ENCODE measurements at places on chromosomes 4 and X.

DNA sequence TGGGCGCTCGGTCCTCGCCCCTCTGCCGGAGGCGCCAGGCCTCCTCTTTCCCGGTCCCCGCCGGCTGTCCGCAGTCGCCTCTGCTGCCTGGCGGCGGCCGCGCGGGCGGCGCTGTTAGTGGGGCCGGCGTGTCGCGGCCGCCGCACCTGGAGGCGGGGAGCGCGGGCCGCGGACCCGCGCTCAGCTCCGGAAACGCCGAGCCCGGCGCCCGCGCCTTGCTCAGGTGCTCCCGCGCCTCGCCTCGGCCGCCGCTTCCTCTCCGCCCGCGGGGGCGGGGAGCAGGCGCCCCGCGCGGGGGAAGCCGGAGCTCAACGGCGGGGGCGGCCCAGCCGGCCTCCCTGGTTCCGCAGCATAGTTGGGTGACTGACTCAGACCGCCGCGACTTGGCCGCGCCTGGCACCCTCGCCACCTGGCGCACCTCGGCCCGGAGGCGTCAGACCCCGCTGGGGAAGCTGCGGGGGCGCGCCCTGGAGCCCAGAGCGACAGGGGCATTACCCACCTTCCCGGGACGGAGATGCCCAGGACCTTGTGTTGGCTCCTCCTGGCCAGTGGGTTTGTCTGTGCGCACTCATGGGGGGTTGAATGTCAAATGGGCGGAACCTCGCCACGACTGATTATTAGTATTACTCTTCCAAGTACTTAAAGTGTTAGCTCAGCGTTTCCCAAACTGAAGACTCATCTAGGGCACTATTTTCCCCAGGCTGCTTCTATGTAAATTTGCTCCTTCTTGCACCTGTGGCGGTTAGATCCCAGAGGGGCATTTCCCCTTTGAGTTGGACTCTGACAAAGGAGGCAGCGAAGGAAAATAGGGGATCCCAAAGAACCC lies at the start of gene ARAP2:
Gene ARAP2, minus strand, starts transcription at position 258 of the 826 bp plus-strand sequence. CDS start 15,028 bp downstream, outside the sequence.
- DNase-seq: peak; percentile 78

DNA sequence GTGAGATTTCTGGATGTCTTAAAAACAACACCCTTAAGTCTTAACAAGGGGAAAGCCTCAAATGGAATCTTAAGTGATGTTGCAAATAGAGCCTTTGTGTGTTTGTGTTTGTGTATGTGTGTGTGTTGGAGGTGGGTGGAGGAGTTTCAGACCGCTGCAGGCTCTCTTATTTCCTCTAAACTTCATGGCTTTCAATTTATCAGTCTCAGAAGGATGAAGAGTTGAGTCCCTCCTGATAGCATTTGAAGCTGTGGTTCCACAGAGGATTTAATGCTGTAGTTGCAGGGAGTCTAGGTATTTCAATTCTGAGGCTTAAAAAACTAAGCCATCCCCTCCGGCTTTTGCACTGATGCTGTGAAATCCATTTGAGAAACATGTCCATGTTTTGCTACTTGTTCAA lies 4.3 kb upstream of the AGA start:
- DNase-seq: no peak

DNA sequence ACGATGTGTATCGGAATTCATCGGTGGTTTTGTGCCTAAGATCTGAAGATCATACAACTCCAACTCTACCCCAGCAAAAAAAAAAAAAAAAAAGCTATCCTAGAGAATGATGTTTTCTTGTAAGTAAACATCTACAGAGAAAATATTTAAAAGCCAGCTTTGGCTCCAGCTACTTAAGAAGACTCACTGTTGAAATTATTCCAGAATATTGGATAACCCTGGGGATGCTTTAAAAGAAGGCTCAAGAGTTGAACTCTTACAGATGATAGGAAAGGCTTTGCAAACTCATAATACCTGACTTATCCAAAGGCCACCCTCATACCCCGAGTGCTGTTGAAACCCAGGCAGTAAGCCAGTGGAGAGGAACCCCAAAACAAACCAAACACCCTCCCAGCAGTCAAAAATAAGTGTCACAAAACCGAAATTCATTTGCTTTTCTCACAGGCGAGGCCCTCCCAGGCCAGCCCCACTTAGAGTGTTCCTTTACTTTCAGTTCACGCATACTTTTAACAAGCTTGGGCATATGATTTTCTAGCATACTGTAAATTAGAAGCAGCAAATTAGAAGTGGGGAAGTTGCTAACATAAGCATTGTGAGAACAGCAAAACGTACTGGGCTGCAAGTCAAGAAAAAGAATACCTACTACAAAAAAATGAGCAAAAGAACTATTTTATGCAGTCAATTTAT lies 2.7 kb upstream of the AMELX start:
- DNase-seq: no peak

DNA sequence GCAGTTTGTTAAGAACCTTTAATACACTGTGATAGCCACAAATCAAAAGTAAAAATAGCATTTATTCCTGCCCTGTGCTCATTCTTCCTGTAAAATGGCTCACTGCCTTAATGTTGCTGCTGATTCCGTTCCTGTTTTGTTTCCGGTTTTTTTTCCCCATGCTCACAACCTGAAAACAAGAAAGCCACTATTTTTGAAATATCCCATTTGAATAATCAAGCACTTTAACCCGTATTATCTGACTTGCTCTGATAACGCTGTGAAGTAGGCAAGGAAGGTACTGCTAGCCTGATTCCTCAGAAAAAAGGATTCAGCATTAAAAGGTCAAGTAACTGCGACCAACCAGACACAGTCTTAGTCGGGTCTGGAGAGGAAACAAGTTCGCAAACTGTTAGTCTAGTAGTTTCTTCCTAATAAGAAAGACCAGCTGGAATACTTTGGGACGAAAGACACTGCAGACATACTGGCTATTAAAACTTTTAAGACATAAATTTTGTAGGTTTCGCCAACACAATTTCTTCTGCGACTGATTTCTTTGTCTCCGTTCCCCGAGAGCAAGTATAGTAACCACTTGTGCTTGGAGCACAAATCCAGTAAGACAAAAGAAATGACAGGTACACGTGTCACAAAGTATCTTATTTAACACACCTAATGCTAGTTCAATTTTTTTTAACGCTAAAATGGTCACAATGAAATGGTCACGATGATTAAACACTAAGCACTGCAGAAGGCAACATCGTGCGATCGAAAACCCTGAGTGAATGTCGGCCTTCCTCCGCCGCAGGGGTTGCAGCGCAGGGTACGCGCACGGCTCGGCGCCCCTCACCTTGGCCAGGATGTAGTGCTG lies 802 bp downstream of the COX18 start:
- DNase-seq: peak; percentile 41

- no peak for DNase-seq
Observed at GRCh38 chr4:140140566-140140965, 13.4 kb downstream of the MAML3 start.

- DNase-seq: no peak
Observed at GRCh38 chr4:163249042-163249441, 82.4 kb upstream of the NAF1 start.

- no peak for DNase-seq
Observed at GRCh38 chr4:64718091-64718490, 308.8 kb upstream of the TECRL start.

GRCh38 chr4:65670331-65671031 lies at the start of gene EPHA5:
Gene EPHA5 (minus strand): TSS chr4:65670489. CDS start chr4:65669742, 747 bp downstream.
- peak; percentile 45 for DNase-seq

DNA sequence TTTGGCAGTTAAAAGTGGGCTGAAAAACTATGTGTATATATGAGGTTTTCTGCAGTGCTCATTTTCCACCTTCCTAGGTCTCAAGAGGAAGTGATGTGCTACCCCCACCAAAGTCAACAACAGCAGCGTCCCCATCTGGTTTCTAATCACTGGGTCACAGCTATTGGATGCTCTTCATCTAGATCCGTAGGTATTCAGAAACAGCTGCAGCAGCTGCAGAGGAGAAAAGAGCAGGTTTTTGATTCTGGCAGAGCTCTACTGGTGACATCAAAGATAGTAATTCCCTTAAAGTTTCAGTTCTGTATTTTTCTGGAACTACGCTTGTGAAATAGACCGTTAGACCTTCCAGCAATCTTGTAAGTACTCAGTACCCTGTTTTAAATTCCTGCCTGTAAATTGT lies 5.8 kb upstream of the GUCY2F start:
- DNase-seq: no peak

DNA sequence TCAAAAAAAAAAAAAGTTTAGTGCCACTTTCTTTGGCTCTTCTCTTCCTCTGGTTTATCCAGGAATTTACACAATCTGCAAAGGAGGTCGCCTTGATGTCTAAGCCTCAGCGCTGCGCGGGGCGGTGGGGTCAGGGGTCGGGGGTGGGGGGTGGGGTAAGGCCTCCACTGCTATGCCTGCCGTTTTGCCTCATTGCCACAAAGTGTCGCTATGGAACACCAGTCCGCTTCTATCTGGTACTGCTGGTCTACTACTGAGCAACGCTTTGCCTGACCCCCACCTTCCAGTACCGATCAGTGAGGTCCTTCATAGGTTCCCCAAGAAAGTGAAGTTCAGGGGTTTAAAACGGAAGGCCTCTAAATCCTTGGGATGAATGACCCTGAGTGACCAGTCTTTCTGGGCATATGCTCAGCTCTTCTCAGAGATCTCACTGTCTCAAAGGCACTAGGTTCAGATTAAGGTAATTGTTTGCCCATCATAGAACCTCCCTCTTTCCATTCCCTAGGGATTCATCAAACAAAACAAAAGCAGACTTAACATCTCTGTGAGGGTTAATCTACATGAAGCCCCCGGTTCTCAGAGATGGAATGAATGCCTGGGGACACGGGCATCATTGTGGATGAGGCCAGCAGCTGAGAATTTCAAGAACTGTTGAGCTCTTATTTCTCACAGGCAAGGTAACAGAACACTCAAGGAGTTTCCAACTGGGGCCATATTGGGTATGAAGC lies 16.9 kb upstream of the TSR2 start:
- no peak for DNase-seq

DNA sequence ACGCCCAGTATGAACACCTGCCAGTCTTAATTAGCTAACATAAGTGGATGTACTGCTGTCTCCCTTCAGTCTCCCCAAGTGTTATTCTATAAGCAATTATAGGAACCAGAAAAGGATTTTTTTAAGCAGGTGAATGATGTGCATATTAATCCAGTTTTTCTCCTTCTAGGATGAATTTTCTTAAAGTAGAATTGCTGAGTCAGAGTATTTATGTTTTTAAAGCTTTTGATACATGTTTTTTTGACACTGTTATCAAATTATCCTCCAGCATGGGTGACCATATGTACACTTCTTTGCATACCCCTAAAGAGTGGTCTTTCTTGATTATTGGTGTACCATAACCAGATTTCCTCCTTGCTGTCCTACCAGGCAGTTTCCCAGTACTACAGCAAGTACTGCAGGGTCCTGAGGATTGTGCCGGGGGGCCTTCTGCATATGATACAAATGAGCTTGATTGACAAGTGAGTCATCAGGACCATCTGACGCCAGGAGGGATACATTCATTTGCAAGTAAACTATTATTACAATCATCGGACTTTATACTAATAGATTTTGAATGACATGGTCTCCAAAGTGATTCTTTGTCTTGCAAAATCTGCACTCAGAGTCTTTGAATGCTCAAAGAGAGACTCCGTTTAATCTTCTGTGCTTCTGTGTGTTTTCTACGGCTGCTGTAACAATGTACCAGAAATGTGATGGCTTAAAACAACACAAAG lies 10.7 kb upstream of the PCYT1B start:
- no peak for DNase-seq

DNA sequence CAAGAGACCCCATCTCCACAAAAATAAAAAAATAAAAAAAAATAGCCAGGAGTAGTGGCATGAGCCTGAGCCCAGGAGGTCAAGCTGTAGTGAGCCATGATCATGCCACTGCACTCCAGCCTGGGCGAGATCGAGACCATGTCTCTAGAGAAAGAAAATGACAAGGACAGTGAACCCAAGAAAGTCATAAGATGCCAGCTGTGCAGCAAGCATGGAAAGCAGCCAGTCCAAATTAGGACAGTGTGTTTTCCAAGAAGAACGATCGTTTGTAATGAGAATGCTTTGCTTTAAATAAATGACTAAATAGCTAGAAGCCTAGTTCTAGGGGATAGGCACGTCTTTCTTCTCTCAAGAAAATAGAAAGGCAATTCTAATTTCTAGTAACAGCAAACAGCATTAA lies 58.4 kb upstream of the MSANTD1 start:
- no peak for DNase-seq

DNA sequence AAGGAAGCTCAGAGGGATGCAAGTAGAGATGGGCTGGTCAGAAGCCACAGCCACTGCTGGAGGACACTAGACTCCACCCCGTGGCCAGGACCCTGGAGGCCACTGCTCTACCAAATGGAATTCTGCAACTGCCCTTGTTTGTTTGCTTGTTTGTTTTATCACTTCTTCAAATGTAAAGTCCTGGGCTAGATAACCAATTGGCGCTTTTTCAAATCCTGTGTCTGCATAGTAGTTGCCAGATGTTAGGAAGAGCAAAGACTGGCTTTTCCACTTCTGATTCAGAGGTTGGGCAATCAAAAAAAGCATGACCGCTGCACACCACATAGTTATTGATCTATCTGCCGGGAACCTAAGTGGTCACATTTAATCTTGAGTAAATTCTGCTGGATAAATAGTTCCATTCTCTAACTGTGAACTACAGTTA lies 255.2 kb upstream of the SFRP2 start:
- peak; percentile 19 for DNase-seq

- no peak for DNase-seq
Observed at GRCh38 chrX:53080628-53081580, 1.3 kb upstream of the TSPYL2 start.

DNA sequence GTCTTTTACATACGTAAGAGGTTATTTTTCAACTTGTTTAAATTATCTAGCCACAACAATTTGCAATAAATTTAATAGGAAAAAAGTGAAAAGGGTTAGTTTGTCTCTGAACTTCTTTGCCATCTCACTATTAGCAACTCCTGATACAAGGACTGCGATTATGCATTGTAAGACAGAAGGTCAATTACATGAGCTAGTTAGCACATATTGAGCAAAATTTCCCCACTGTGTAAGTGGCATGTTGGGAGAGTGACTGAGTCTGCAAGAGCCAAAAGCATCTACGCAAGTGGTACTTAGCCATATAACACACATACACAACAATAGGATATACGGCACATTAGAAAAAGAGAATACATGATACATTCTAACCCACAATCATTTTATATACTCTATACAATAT lies 927.2 kb downstream of the STPG2 start:
- no peak for DNase-seq

GRCh38 chr4:87853108-87853507 lies 20.3 kb downstream of the MEPE start:
- DNase-seq: peak; percentile 66

DNA sequence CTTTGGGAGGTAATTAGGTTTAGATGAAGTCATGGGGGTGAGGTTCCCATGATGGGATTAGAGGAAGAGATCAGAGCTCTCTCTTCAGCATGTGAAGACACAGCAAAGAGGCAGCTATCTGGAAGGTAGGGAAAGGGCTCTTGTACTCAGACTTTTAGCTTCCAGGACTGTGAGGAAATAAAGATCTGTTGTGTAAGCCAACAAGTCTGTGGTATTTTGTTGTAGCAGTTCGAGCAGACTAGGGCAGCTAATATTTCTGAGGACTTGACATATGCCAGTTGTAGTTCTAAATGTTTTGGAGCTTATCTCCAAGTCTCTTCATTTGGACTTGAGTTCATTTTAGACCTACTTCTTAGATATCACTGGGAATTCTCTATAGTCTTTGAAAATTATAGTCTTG lies 137.3 kb upstream of the PDE5A start:
- no peak for DNase-seq
